Endodermal cell (in vitro differentiated cells): ENCODE measurements at places on chromosomes 7 and 10.

GRCh38 chr7:98831641-98832221, 38.1 kb downstream of the TMEM130 start:
- DNase-seq: peak; percentile 85

GRCh38 chr7:27377988-27378387, 135.4 kb downstream of the EVX1 start:
- DNase-seq: peak; percentile 66

GRCh38 chr10:71974489-71975021, 10.4 kb downstream of the CHST3 start:
- no peak for DNase-seq

GRCh38 chr7:24017519-24017918, 266.5 kb upstream of the NPY start:
- DNase-seq: no peak

GRCh38 chr10:130931256-130931655, 380.3 kb downstream of the TCERG1L start:
- peak; percentile 24 for DNase-seq

- DNase-seq: no peak
Measured at GRCh38 chr10:35707642-35708425, 65.7 kb upstream of the FZD8 start.

DNA sequence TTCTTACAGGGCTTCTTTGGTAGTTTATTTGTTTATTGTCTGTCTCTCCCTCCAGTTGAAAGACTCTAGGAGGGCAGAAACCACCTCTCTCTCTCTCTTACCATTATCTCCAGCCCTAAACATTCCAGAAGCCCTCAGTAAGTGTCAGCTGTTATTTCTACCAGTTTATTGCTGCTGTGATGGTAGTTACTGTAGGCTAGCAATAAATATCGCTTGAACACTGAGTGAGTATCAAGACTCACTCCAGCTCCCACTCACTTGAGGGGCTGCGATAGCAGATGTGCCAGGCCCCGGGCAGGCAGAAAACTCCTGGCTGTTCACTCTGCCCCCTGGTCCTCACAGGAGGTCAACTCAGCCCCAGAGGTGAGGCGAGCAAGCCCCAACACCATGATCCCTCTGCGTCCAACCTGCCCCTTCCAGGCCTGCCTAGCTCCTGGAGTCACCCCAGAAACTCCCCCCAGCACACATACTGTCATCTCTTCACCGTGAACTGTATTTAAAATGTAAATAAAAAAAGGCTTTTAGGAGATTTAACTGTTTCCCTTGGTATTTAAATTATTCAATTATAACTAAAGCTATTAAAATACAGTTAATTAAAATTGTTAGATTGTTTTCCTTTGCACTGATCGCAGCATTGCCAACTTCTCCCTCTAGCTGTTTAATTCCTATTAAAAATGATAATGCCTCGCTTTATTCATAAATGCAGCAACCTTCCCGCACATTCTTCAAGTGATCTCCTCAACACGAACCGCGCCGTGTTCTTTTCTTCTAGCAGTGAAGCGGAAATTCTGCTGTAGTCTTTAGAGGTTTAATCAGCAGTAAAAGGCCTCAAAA, 321.1 kb upstream of the ZMIZ1 start:
- DNase-seq: no peak

DNA sequence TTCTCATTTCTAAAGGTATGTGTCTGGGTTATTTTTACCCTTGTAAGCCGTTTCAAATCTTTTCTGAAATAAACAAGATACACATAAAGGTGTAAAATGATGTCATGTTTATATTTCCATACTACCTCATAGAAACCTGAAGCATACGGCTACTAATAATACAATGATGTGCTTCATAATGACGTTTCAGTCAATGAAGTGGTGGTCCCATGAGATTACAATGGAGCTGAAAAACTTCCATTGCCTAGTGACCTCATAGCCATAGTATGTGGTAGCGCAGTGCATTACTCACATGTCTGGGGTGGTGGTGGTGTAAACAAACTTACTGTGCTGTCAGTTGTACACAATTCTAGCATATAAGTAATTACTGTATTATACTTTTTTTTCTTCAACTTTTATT, 24.9 kb downstream of the EPDR1 start:
- no peak for DNase-seq

- DNase-seq: no peak
Measured at GRCh38 chr7:36653663-36654355, 70.5 kb downstream of the AOAH start.

DNA sequence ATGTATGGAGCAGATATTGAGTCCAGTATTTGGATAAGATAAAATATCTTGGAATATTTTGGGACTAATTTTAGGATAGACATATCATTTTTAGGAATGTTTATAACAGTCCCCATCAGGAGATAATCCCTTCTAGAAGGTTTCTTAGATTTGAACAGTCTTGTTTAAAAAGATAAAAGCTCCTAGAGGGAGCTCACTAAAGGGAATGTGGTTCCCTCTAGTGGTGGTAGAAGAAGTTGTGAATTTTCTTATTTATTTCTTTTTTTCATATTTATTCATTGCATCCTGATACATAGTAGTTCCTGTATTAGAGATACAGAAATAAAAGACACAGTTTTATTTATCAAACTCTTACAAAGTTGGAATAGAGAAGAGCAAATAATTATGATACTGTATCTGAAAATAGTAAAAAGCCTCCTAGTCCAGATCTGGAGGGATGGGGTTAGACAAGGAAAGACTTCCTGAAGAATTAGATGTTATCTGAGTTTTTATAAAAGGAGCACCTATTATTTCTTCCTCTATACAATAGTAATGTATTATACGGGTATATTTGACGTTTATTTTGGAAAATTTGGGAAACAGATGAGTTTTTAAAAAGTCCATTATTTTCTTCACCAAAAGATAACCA, 24.5 kb upstream of the KLF14 start:
- DNase-seq: no peak

DNA sequence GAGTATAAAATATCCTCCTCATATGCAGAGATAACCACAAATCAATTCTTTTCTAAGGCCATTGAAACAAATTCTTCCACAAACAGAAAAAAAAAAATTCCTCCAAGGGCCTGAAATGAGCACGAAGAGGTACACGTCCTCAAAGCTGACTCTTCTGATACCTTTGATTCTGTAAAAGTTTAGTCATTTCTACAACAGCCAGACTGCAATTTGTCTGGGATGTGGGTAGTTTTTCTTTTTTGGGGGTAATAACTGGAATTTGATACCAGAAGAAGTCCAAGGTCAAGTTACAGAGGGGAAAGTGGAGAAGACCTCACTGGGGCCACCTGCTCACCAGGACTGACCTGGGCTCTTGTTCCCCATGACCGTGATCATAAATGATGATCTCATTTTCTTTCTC, 121.8 kb downstream of the AOAH start:
- no peak for DNase-seq

DNA sequence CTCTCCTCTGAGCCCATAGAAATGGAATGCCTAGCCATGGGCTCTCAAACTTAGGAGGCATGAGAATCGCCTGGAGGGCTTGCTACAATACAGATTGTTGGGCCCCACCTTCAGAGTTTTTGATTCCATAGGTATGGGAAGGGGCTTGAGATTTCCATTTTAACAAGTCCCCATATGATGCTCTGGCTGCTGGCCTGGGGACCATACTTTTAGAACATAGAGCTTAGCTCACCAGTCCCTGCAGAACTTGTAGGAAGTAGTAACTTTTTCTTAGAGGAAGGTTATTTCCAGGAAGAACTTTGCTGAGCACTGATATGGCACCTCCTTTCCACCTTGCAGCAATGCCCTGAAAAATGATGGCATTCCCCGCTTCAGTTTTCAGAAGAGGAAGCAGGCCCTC, 177.0 kb upstream of the ZMIZ1 start:
- DNase-seq: peak; percentile 13

DNA sequence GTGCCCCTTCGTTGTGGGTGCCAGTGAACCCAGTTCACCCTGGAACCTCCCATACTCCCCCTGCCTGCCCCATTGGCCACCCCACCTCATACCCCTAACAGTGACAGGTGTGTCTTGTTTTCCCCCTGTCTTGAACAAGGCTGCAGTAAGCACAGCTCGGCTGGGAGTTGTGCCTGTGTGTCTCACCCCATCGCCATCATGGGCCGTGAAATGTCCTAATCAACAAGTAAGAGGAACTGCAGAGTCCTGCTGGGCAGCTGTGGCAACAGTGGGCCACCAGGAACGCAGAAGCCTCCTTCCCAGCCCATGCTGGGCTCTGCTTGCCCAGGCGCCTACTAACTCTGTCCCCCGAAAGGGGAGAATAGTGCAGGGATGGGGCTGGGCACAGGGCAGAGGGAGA, 91.6 kb downstream of the C10orf105 start:
- peak; percentile 76 for DNase-seq

DNA sequence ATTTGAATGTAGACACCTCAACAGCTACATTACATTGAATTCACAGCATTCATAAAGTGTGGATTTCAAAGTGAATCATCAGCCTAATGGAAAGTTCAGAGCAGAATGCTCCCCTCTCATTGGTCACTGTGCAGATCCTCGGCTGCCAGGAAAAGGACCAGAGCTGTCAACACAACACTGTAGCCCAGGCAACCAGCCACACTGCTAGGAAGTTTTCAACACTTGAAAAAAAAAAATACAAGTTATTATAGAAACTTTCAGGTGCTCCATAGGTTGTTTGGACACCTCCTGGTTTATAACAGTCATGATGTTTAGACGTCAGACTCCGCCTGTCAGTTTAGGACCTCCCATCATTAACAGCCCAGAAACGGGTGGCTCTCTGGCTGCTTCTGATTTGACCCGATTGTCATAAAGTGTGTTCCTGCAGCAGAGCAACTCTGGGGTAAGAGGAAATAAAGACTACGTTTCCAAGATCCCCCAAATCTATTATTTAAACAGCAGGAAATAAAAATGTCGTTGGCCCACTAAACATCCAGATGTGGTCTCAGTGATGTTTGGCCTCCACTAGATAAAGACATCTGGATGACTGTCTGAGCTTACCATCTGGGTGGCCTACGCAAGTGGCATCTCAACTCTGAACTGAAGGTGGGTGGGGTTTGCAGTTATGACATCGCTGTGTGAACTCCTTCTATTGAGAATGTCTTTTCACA, 117.4 kb downstream of the CABCOCO1 start:
- DNase-seq: no peak

DNA sequence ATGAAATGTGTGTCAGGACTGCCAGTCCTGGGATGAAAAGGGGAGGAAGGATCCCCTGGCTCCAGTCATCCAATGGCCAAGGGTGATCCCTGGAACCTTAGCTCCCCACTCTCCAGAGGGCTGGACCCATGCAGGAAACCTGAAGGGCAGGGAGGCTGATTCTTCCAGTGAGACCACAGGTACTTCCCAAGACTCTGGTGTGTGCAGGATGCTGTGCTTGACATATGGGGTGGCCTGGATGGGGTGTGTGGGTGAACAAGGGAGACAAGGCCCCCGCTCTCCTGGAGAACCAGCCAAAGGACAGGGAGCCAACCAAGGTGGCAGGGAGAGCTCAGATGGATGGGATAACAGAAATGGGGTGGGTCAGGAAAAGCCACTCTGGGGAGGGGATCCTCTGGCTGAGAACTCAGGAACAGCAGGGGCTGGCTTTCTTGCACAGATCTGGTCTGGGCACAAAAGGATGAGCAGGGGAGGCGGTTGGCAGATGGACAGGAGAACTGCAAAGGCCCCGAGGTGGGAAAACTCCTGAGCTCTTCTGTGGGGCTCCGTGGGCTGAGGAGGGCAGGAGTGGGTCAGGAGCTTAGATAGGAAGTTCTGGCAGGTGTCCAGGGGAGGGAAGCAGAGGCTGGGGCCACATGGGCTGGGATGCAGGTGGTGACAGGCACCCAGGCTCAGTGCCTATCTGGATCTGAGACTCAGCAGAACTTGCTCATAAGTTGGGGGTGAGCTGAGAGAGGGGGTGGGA, 100.6 kb downstream of the ARHGAP22 start:
- peak; percentile 36 for DNase-seq

DNA sequence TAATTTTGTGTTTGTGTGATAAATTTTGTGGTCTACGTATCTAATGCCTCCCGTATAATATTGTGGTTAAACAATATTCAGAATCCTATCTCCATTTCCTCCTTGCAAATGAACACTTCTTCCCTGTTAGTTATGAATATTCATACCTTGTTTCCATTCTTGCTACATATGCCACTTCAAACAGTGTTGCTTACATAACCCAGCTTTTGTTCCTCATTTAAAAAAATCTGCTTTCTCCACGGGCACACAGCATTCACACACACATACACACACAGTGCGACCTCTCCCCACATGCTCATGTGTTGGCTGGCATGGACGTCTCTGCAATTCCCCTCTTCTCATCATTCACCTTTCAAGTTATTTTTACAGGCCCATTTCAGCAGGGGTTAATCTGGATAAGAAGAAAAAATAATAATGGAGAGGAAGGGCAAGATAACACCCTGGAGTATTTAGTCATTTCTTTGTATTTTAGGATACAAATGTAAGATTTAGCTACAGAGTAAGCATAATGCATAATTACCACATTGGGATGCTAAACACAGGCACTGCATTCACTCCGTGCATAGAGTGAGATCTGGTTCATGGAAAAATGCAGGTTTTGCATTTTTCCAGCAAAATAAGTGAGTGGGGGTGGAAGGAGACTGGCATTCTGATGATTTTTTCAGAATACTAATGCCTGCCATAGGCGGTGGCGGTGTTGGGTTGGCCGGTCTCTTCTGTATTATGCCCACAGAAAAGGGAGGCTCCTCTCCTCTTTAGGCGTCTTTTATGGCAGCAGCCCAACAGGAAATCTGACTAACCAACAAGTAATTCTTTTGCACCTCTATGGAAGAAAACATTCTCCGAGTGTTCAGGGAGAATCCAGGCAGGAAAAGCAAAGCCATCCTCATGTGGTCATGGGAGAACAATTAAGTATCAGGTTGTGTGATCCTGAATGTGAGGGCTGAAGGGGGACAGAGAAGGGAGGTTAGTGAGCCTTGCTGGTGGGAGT, 31.7 kb upstream of the ELMO1 start:
- DNase-seq: no peak

- DNase-seq: peak; percentile 86
Measured at GRCh38 chr10:116809483-116810119, 39.7 kb upstream of the ENO4 start.

DNA sequence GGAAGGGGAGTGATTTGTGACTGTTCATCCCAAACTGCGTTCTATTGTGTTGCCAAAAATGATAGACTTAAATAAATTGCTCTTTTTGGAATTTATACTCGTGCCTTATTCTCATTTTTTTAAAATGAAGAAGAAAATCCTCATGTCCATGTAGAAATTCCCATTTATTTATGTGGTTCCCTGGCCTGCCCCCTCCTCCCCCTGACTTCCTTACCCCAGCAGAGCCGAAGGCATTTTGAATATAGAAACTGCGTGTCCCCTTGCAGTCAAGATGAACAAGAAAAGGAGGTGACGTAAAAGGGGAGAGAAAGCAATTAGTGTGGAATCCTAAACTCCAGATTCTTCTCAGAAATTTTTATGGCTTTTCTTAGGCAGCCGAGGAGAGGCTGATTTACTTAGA, 126.1 kb downstream of the FAM204A start:
- no peak for DNase-seq

DNA sequence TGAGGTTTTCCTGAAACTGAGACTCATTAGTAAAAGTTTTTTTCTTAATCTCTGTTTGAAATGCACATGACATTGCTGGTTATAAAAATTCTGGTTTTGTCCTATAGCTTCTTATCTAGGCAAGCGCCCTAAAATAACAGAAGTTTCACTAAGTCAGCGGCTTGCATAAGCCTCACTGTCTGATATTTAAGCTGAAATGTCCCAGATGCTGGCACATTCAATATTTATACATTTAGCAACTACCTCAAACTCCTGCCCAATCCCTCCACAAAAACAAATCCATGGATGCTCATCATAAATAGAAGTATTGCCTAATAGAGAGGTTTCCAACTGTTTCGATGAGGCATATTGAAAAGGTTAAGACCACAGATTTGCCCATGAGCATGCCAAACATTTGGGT, 83.1 kb upstream of the EGR2 start:
- DNase-seq: no peak
